ENCODE measurements at places on chromosomes 12 and 14. TPM values are rescaled to one million over a fixed set of nuclear protein-coding genes. Genes with fewer than 3 reads are reported as not detected.

GRCh38 chr12:72173974-72174373 lies 98.2 kb upstream of the TRHDE start:
- DNase-seq = no peak

Gene FGF6
- not detected for total RNA-seq

Gene GSG1
- not detected for total RNA-seq

- no peak for DNase-seq
These were observed 180.8 kb downstream of the C12orf50 start for GRCh38 chr12:87848248-87848868.

Gene LRP1-AS
- not detected for total RNA-seq

GRCh38 chr14:69317102-69317755 lies 57.3 kb downstream of the GALNT16 start:
- DNase-seq = no peak

Gene KRT72
- not detected for total RNA-seq

Gene RARG
- total RNA-seq = 18.2 TPM

Gene RFC5
- 4.4 TPM for total RNA-seq

DNA sequence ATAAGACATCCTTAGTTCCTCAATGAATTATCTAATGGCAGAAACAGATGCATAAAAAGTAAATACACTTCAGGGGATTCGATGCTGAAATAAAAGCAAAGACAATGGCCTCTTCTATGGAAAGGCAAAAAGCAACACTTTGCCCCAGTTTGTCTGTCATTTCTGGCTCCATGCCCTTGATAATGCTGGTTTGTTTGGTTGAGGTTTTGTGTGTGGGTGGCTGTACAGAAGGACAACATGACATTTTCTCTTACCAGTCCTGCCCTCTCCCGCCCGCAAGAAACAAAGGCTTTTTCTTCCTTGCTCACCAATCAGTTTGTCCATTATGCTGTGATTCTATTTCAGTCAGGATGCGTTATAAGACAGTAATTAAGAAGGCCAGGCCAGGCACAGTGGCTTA lies 18.1 kb upstream of the WDR89 start:
- DNase-seq = no peak

DNA sequence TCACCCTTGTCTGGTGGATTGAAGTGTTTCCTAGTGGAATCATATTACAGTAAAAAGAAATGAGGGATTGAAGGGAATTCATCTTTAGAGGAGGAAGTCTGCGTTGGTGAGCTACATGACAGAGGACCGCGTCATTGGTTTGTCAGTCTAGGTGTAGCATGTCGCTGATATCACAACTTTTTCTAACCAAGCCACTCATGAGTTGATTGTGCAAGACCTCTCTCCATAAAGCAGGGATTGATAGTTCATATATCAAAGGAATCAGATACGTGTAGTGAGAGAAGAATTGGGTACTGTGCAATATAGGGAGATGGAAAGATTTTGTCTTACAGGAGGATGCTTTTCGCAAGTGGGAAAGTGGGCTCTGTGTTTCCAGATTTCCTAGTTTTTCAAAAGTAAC lies 3.0 kb upstream of the FBXO33 start:
- DNase-seq = no peak

DNA sequence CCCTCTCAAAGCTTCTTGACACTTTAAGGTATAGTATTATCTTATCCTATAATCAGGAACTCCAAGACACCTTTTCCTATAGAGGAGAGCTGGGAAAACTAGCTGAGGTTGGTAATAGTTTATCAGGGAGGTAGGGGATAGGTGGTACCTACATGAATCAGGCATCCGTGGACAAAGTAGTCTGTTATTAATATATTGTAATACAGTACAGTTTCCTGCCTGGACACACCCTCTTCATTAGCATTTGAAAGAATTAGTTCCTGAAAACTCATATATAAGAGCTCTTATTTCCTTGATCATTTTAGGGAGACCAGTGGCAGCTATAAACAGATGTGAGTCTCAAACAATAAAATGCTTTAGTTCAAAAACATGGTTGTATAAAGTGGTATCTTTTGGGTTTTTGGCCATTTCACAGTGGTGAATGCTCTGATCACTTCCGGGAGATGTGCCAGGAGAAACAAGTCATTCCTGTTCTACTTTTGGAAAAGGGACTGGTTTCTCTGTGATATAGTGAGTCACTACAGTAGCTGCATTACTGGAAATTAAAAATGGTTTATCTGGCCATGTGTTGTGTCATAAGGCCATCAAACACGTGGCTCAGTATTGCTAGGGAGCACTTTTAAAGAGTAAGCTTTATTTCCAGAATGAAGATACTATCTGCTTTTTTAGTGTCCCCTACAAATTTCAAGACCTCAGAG lies 98.1 kb downstream of the KLRB1 start:
- no peak for DNase-seq

Gene EPYC
- total RNA-seq = not detected

DNA sequence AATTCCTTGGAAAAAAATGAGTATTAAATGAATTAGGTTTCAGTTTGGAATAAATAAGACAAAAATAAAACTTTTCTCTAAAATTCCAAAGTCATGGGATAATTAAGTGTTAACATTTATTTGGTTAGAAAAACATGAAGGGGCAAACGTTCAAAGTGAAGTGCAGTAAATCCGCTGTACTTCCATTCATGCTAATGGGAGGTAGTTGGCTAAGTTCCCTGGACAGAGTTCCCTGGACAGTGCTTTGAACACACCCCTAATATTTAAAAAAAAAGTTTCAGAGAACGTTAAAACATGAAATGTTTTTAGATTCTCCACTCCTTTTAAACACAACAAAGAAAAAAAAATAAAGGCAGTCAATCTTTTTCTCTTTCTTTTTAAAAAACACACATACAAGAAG lies 16.3 kb downstream of the ALX1 start:
- no peak for DNase-seq

- no peak for DNase-seq
These were observed 26.7 kb downstream of the SLC35E3 start for GRCh38 chr12:68772714-68773113.

Measured in Right ventricle myocardium inferior (tissue), 1 donor.